ENCODE measurements at places on chromosomes 1 and 21.
A peak's percentile ranks its signal among the peaks of the same experiment; 100 is the strongest.

GRCh38 chr1:16960560-16961296 is 19.7 kb downstream of the MFAP2 start:
- DNase-seq: no peak

DNA sequence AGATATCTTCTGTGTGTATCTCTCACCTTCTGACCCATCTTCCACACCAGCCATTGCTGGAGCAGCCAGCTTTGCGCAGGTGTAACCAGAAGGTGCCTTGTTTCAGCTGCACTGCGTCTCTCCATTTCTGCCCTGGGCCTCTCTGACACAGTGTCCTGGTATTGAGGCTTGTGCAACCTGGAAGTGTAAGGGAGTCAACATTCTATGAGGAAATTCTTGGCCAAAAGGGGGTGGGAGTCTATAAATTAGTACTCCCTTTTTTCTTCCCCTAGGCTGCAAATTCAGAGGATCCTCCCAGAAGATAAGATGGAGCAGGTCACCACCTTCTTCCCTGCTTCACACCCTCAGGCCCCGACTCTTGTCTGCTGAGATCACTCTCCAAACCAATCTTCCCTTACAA is 109.1 kb downstream of the MRPS6 start:
- no peak for DNase-seq

DNA sequence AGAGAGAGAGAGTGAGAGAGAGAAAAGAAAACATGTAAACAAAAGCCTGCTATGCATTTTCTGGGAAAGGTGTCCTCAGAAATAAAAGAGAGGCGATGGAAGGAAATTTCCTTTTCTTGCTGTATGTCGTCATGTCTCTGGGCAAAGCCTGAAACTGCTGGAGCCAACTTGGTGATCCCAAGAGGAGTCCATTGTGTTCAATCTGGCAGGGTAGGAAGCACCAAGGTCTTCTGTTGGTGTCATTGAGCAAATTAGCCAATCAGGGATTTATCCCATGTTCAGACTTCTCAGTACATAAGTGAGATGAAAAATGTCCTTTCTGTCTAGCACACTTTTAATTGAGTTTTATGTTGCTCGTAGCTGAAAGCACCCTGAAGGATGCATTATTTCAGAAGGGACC is 260.0 kb upstream of the KAZN start:
- no peak for DNase-seq

DNA sequence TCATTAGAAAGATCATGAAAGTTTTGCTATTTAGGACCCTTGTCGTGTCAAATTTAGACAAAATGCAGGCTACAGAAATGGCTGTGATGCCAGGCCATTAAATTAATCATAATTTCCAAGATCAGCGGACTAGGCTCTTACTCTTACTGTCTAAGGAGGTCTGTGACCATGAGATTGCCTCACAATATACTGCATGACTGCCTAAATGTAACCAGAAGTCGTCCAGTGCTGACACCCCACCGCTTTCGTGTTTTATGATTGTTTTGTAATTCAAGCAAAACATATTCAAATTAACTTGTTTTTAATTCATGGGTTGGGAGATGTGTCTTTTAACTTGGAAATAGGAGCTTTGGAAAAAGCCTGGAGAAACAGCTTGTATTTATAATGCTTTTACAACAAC is 947.5 kb downstream of the BRINP3 start:
- no peak for DNase-seq

DNA sequence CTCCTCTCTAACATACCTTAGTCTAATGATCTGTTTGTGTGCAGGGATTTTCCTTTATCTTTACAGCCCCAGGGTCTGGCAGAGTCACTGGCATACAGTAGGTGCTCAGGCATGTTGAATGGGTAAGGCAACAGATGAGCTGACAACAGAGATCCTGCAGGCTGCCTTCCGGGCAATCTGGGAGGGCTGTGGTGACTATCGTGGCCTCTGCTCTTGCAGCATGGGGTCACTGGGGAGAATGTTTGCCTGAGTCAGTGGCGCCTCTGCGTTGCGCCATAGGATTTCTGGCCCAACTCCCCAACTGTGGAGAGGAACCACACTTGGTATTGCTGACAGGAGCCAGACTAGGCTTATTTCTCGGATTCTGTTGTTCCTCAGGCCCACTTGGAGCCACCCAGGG is 93.8 kb downstream of the LAMC2 start:
- no peak for DNase-seq

DNA sequence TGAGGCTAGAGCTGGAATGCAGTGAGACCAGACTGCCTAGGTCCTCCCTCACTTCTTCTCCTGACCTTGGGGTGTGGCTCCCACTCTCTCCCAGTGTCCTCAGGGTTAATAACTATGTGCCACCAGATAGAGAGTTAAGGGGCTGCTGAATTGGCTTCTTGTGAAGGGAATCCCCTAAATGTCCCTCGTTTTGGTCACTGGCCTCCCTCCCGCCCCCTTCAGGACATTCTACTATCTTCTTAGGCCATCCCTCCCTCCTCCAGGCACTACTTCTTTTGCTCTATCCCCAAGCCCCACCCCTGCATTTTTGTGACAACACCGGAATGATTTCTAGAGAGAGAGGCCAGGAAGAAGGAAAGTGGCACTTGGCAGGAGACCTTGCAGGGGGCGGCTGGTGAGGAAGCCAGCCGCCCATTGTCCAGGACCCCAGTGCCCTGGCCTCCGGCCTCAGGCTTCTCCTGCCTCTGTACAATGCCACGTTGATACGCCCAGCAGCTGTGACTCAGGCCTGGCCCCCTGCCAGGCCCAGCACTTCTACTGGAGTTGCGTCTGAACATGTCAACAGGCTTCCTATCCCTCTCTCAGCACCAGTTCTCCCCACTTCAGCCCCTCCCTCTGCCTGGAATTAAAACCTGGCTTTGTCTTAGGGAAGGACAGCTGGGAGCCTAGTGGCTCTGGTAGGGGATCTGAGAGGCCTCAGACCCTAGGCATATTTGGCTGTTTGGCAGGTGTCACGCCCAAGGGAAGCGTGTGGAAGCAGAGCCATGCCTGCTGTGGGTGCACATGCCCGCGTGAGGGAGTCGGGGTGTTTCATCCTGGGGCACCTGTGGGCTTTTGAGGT is 9.1 kb downstream of the LMNA start:
- DNase-seq: peak; percentile 79

DNA sequence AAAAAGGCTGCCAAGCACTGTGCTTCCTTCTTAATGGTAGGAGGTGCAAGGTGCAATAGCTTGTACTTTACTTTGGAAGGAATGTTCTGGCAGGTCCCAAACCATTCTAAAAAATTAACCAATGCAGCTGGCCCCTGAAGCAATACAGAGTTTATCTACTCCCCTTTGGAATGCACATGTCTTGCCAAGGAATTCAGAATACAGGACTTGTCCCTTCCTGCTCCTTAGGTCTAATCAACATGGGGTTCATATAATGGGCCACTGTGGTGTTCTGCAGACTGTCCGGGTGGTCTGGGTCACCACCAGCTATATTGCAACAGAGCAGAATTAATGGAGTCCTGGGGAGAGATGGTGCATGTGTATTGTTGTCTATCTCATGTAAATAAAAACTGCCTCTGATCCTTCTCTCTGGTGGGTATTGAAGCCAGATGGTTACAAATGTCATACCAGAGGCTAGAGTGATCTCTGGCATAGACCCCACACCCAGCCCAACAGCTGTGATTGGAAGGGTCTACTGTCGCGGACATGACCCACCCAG is 112.8 kb downstream of the RIPK4 start:
- no peak for DNase-seq

DNA sequence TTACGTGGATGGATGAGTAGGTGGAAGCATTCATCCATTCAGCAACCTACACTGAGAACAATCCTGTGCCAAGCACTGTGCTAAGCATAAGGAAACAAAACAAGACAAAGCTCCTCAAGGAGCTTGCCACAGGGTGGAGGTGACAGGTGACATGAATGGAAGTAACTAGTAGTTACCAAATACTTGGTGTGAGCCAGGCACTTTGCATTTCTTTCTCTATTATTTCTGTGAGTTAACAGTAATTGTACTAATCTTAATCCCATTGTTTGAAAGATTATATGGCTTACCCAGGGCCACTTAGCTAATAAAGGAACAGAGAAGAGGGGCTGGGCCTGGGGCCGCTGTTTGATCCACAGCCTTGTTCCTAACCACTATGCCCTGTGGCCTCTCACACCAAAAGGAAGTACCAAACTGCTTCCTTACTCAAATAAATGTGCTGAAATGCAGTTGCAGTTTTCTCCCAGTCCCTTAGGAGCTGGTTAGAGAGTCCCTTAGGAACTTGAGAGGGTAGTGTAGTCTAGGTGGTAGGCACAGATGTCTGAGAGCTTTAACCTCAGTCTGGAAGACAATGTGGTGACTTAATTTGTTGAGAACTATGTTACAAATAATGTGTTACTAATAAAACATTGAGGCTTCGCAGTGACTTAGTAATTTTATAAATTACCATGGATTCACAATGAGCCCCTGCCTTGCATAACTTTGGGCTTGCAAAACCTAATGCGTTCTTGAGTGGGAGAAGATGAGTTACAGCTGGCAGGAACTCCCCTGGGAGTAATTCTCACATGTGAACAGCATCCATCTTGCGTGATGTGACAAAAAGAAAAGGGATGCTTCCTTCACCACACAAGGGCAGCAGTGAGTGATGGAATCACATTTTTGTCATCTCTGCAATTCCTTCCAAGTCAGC is 69.8 kb downstream of the MPZL1 start:
- no peak for DNase-seq

- no peak for DNase-seq
These were observed 90.6 kb downstream of the SGIP1 start for GRCh38 chr1:66624412-66625060.
